Hepatic stellate cell (primary cell): ENCODE measurements at places on chromosomes 13 and 19.

GRCh38 chr19:44876930-44877535 lies 14.0 kb upstream of the TOMM40 start:
- no peak for DNase-seq

GRCh38 chr13:78636495-78636894 lies 22.5 kb downstream of the OBI1 start:
- no peak for DNase-seq

- no peak for DNase-seq
Observed at GRCh38 chr13:88142653-88143052, 471.5 kb downstream of the SLITRK5 start.

- no peak for DNase-seq
Observed at GRCh38 chr19:30074741-30075715, 133.0 kb downstream of the URI1 start.

DNA sequence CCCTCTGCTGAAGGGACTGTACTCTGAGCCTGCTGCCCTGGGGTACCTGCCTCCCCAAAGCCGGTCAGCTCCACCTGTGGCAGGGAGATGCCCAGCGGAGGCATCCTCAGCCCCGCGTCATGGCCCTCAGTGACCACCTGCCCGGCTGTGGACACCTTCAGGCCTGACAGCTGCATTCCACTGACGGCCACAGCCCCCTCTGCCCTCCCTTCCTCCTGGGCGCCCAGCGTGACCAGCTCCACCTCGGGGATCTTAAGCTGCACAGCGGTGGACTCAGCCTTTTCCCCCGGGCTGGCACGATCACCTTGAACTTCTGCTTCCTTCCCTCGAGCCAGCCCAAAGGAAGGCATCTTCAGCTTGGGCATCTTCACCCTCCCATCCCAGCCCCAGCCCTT lies 4.8 kb upstream of the HIPK4 start:
- DNase-seq = no peak

DNA sequence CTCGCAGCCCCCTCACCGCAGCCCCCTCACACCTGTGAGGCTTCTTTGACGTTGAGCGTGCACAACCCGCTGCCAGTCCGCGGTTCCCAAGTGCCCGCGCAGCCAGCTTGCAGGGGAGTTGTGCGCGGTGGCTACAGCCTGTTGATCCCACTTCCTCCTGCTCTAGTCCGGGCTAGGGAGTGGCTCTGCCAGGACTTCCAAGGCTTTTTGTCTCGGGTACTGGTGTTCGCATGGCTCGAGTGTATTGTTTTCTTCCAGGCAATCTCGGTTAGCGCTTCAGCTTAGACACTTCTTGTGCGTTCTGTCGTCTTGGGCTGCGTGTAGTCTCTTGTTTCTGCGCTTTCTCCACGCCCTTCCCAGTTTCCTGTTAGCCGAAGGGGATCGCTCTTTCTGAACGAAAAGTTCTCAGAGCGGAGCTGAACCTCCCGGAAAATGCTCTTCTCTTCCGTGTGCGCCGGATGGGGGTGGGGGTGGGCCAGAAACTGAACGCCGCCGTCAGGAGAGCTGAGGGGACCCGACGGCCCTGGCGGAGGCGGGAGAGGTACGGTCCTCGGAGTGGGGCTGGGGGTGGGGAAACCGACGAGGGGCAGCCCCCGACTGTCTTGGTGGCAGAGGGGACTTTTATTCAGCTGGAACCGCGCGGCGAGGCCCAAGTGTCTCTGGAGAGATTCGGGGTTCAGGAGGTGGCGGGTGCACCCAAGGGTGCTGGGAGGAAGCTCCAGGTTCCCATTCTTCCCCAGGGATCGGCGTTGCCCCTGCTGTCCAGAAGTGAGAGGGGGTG lies 697 bp upstream of the DGKH start:
- peak; percentile 61 for DNase-seq

DNA sequence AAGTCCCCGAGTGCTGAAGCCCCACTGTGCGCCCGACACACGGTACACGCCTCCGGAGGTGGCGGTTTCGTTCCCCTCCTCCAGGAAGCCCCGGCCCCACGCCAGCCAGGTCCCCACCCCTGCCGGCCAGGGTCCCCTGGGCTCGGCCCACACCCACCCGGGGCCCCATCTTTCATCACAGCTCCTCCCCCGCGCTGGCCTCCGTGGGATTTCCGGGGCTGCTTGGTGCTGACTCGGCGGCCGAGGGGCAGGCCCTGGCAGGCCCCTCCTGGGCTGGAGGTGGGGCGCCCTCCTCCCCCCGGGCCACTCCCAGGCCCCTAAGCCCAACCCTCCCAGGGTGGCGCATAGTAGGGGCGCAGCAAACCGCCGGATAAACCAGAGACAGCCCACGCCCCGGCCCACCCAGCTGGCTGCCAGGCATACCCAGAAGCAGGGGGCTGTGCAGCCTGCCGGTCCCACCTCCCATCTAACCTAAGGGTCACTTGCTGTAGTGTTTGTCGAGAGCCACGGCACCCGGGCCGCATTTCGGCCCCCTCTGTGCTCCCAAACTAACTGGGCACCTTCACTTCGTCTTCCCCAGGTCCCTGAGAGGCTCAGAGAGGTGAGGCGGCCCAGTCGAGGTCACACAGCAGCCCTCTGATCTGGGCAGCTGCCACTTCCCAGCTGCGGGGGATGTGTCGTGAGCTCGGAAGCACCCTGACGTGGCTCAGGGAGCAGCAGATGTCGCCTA lies 6.6 kb downstream of the ZBTB7A start:
- peak; percentile 59 for DNase-seq

DNA sequence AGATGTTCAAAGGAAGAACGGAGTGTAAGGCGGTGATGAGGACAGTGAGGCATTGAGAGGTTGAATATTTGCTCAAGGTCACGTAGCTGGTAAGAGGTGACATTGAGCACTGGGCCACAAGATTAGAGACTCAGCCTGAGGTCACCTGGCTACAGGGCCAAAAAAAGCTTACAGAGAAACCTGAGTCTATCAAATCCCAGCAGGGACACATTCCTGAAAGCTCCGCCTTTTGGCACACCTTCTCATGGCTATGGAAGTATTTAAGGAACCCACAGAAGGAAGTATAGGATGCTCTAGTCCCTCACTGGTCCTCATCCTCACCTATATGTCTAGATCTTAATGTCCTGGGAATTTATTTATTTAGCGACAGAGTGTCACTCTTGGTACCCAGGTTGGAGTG lies 17.4 kb downstream of the ZNF586 start:
- DNase-seq = no peak

DNA sequence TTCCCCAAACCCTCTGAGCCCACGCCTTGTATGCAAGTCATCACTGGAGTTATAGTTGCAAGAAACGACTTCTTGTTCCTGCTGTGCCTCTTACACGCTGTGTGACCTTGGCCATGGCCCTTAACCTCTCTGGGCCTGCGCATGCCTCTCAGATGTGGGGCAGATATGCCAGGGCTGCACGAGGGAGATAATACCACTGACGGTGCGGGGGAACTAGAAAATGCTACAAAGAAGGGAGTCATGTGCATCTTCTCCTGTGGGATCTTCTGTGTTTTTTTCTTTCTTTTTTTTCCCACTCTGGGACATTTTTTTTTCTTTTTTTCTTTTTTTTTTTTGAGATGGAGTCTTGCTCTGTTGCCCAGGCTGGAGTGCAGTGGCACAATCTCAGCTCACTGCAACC lies 4.3 kb upstream of the SAMD1 start:
- no peak for DNase-seq

GRCh38 chr19:29806098-29806866 lies 5.5 kb upstream of the CCNE1 start:
- DNase-seq = no peak

DNA sequence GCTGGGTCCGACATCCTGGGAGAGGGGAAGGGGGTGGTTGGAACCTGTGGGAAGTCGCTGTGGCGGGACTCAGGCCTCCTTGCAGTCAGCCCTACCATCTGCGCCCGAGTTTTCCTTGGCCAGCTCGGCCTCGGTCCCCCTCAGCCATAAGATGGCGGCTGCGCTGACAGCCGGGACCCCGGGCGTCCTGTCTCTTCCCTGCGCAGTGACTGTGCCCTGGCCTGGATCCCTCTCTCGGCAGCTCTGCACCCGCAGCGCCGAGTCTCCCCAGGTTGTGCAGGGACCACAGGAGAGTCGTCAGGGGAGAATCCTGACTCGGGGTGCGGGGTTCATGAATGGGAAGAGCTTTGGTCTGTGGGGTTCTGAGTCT lies 345 bp downstream of the ZNF257 start:
- DNase-seq = no peak

DNA sequence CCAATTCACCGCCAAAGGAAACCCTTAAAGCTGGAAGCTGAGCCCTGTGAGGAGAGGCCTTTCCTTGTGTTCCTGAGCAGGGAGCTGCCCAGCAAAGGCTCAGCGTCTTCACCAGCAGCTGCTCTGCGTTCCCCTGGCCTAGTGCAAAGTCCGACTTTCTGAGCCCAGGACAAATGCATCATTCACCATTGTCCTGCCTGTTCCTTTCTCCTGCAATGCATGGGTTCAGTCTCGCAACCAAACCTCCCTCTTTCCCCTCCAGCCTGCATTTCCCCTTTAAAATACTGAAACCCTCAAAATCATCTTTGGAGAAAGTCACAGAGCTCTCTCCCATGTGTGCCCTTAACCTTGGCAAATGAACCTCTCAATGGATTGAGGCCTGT lies 12.9 kb upstream of the TMEM255B start:
- DNase-seq = no peak

DNA sequence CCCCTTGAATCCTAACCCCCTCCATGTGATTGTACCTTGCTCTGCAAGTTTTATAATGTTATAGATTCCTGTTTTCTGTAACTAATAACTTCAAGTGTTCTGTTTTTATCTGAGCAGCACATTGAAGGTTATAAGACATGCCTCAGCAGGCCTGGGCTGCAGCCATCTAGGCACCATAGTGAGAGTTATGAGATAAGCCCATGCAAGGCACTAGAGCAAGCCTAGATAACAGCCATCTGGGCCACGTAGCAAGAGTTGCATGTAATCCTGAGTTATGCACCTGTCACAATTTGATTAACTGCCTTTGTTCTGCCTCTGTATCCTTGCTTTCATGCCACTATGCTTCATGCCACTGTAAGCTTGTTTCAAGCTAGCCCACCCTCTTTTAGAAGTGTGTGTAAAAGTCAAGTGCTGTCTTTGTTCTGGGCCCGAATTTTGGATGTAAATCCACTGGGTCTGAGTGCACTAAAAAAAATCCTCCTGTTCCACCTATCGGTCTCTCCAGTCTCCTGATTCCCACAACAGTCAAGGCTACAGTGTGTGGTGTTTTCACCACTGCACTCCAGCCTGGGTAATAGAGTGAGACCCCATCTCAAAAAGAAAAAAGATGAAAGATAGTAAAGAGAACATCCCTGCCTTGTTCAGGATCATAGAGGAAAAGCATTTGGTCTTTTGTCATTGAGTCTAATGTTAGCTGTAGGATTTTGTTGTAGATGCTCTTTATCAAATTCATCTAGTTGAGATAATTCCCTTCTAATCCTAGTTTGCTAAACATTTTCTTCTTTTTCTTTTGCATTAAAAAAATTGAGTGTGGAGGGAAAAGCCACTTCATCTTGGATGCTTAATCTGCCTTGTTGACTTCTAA lies 16.0 kb upstream of the KBTBD6 start:
- DNase-seq = no peak

DNA sequence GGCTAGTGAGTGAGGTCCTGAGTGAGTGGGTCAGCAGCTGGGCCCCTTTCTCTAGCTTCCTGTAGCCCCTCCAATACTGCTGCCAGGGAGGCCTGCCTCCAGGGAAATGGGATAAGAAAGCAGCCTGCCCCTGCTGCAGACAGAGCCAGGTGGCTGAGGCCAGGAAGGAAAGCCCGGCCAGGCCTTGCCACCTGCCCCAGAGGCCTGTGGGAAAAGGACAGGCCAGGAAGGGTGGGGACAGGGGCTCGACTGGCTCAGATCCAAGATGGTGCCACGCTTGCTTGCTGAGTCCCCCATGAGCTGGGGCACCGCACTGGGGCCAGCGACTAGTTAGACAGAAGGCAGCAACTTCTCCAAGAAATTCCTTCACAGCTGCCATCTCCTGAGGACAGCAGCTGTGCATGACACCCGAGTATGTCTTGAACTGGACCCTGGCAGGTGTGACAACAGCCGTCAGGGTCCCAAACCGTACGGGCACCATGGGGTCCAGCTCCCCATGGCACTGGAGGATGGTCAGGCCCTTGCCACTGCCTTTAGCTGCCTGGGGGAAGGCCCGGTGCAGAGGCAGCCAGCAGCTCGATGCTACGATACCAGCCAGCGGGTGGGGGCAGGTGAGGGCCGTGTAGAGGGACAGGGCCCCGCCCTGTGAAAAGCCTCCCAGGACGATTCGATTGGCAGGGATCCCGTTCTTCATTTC lies 5.1 kb upstream of the PRR36 start:
- no peak for DNase-seq

DNA sequence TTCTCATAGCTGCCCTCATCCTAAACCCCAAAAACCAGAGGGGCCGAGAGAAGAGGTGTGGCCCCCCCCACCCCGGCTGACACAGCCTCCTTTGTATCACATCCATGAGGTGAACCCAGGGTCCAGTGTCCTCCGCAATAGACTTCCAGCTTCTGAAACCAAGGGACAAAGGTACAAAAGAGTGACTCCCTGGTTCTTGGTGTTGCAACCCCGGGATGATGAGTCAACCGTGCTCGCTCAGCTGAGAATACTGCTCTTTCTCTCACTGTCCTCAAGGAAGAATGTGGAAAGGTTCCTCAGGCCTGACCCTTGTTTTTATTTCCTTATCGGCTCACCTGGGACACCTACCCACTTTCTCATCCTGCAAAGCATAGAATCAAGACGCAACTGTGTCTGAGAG lies 5.5 kb downstream of the SLC15A1 start:
- DNase-seq = no peak

DNA sequence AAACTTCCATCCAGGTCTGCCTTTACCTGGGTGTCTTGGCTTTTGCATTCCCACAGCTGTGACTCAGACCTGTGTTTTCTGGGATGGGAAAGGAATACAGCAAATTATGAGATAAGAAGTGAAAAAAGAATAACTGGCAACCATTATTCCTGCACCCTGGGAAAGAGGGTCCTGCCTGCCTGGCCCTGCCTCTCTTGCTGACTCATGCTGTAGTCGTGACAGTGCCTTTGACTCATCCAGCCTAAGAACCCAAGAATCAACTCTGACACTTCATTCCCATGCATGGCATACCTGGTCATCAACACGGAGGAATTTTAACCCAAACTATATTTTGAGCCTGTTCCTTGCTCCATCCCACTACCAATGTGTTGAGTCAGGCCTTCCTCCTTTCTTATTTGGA lies 185.4 kb upstream of the SERP2 start:
- no peak for DNase-seq

- DNase-seq = no peak
Observed at GRCh38 chr19:3970313-3970807, 539 bp downstream of the DAPK3 start.

GRCh38 chr19:43704002-43704705 lies 11.7 kb upstream of the IRGC start:
- no peak for DNase-seq

DNA sequence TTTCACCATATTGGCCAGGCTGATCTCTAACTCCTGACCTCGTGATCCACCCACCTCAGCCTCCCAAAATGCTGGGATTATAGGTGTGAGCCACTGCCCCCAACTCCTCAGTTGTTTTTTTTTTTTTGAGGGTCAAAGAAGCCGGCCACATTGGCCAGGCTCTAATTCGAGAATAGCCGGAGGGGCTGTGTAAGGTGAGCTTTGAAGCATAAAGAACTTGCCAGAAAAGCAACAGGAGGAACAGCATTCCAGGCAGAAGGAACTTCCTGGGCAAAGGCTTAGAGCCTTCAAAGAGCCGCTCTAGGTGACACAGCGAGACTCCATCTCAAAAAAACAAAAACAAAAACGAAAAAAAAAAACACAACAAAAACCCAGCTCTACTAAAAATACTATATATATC lies 1.2 kb upstream of the BABAM1 start:
- DNase-seq = no peak
